Kidney capillary endothelial cell (primary cell): ENCODE measurements at places on chromosomes 6 and 20.

- DNase-seq = no peak
Measured at GRCh38 chr20:48808382-48809034, 19.3 kb downstream of the PREX1 start.

DNA sequence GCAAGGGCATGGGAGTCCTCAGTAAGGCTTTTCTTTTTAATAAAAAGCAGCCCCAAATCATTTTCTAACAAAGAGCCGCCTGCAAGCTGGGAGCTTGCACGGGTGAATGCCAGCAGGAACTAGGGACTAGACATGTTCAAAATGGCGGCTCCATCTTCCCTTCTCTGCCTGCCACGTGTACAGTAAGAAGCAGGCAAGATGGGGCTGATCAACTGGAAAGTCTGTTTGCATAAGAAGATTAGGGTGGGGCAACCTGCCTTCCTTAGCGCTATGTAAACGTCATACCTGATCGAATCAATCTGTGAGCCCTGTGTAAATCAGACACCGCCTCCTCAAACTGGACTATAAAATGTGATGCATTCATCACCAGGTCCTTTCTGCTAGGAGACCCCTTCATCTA, 299.4 kb upstream of the SOX4 start:
- DNase-seq = no peak

DNA sequence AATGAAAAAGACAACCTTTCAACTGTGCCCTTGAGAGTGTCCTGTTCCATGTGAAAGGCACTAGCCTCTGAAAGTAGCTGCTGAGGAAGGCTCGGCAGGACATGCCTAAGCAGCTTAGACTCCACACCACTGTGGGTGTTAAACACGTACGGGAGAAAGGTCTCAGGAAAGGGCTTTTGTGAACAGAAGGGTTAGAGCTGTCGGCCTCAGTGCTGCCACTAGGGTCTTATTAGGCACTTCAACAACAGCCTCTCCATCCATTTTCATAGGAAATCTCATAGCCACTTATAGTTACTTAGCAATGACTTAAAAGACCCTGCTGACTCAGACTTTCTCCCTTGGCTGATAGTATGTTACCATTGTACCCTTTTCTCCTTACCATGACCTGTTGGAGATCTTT, 662.8 kb downstream of the TBC1D32 start:
- no peak for DNase-seq

DNA sequence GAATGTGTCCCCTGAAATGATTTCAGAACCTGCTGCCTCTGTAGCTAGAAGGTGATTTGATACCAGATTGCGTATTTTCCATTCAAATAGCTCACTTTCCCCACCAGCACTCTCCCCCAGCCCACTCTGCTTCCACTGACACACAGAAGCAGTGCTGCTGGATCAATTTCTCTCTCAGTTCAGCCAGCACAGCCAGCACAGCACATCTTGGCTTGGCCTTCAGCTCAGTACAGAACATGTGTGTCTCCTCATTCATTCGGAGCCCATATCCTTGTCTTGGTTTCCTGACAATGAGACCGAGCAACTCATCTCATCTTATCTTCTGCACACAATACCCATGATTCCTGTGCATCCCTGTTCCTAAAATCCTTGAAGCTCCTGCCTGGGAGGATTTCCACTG, 33.8 kb upstream of the CD83 start:
- no peak for DNase-seq

DNA sequence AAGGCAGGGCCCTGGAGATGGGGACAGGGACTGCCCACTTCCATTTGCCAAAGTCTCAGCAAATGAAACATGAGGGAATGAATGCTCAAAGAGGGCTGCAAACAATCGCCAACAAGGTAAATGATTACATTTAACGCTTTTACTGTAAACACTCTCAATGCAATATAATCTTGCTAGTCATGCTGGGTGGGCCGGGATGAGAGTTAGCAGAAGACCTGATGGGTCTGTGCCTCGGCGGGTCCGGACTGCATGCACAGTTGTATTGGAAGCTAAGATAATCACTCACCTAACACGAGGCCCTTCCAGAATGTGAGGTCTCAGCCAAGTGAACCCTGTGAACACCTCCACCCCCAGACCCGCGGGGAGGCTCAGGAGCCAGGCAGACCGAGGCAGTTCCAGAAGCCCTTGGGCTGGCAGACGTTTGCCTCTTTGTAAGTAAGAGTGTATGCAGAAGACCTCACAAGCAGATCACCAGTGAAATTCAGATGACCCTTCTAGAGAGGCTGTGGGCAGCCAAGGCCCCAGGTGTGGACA, 4.7 kb upstream of the SLCO4A1 start:
- DNase-seq = no peak

DNA sequence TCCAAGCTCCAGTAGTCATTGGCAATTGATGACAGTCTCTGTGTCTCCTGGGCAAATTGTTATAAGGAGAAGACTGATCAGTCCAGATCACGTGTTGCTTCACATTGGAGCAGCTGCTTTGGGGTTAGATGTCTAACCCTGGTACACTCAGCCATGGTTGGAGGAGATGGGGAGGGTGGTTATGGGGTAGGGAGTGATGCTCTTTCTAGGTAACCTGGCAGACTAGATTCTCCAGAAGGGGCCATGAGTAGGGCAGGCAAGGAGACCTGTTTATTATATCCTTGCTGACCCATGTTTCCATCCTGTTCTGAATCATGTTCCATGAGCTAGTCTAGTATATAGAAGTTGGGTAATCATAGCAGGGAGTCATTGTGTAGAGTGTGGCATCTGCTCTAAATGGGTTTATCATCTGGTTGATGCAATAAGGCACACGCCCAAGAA, 50.8 kb upstream of the BACH2 start:
- no peak for DNase-seq

DNA sequence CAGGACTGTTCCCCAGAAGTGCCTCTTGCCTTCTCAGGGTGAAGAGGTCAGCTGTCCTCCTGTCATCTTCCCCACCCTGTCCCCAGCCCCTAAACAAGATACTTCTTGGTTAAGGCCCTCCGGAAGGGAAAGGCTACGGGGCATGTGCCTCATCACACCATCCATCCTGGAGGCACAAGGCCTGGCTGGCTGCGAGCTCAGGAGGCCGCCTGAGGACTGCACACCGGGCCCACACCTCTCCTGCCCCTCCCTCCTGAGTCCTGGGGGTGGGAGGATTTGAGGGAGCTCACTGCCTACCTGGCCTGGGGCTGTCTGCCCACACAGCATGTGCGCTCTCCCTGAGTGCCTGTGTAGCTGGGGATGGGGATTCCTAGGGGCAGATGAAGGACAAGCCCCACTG, 9.8 kb downstream of the PI16 start:
- no peak for DNase-seq

DNA sequence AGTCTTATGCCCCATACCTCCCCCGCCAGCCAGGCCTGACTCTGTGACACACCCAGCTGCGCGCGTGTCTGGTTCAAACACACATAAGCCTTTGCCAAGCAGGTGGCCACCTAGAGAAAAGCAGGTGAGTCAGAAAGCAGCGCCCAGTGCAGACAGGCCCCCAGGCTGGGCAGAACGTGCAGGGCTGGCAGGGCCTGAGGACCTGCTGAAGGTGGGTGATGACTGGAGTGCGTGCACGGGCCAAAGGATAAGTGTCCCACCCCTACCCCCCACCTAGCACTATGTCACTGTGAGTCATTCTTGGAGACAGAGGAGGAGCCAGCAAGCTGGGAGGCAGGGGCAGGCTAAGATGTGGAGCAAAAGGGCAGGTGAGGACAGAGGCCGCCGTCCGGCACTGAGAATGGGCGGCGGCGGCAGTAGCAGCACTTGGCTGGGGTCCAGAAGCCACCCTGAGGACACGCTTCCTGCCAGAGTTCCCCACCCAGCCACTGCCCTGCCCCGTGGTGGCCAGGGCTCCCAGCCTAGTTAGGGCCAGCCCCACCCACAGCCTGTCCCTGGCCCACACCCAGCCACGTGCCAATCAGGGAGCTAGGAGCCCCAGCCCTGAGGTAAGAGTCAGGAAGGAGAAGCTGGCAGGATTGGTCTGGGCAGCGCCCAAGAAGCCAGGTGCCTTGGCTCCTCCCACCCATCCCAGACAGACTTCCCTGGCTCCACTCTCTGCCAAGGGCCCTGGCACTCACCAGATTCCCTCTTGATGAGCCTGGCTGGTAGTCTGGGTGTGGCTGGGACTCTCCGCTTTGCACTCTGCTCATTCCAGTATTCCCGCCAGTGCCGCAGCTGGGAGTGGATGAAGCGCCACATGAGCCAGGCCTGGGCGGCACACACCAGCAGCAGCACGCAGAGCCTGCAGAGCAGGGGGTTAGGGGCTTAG, 72.7 kb downstream of the TRAM2 start:
- DNase-seq = peak; percentile 84

DNA sequence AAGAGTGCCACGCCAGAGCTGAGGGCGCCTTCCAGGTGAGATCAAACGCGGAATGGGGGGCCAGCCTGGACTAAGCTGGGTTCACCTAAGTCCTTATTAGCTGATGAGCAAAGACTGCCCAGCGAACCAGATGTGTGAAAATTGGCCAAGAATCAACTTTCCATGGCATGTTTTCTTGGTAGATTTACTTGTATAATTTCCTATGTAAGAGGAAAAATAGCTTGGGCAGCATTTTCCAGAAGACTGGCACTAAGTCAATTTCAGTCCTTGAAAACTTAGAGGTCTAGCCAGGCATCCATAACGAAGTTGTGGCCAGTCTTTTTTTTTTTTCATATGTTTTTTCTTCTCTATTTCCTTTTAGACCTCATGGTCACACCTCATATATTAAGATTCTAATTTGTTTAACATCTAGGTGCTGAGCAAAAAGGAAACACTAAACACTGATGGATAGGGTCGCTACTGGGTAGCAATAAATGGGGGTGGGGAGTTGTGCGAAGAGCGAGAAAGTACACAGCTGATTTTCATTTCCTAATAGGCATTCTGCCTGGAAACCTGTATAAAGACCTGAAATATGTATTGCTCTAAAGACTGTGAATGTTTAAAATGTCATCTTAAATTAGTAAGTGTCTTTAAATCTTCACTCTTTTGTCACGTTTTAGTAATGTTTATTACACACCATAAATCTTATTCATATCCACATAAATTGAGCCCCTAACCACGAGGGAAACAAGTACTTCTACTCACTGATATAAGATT, 188.8 kb downstream of the CD83 start:
- DNase-seq = no peak

- DNase-seq = no peak
Measured at GRCh38 chr6:140040396-140040795, 665.9 kb upstream of the CITED2 start.

- DNase-seq = no peak
Measured at GRCh38 chr6:107656401-107656800, 166.5 kb downstream of the SOBP start.

- no peak for DNase-seq
Measured at GRCh38 chr6:4041480-4041879, 37.5 kb downstream of the FAM217A start.

- DNase-seq = no peak
Measured at GRCh38 chr6:3882866-3883265, 33.7 kb downstream of the FAM50B start.

- DNase-seq = no peak
Measured at GRCh38 chr6:165679326-165679725, 16.3 kb upstream of the PDE10A start.

GRCh38 chr6:147704691-147705090, 196.2 kb downstream of the SAMD5 start:
- DNase-seq = no peak

- no peak for DNase-seq
Measured at GRCh38 chr6:169427856-169428255, 174.2 kb upstream of the THBS2 start.

DNA sequence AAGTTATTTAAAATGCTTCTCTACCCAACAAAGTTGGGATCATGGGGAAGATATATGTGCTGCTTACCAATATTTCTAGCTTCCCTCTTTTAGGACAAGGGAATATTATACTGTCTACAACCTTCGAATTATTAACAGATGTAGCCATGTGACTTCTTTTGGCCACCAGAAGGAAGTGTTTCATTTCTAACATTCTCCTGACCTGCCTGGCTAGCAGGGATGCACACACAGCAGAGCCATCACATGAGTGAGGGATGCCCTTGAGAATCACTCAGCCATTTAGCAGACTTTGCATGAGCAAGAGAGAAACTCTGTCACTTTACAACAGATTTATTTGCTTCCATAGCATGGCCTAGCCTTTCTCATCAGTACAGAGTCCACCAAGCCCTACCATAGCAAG, 230.7 kb upstream of the MARCKS start:
- DNase-seq = no peak

DNA sequence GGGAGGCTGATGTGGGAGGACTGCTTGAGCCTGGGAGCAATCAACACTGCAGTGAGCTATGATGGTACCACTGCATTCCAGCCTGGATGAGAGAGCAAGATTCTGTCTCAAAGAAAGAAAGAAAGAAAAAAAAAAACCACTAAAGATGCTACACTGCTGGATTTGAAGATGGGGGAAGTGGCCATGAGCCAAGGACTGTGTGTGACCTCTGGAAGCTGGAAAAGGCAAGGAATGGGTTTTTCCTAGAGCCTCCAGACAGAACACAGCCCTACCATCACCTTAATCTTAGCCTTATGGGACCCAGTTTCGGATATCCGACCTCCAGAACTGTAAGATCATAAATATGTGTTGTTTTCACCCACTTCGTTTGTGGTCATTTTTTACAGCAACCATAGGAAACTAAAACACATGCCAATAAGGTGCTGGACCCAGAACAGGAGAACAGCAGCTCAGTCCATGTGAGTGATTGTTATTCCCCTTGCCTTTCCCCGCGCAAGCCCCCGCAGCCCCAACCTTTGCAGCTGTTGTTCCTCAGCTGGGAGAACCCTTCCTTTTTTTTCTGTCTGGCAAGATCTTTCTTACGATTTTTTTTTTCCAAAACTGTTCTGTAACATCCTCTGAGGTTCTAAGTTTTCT, 11.1 kb upstream of the VAPB start:
- DNase-seq = no peak
